ENCODE measurements at places on chromosomes 3 and 15.

DNA sequence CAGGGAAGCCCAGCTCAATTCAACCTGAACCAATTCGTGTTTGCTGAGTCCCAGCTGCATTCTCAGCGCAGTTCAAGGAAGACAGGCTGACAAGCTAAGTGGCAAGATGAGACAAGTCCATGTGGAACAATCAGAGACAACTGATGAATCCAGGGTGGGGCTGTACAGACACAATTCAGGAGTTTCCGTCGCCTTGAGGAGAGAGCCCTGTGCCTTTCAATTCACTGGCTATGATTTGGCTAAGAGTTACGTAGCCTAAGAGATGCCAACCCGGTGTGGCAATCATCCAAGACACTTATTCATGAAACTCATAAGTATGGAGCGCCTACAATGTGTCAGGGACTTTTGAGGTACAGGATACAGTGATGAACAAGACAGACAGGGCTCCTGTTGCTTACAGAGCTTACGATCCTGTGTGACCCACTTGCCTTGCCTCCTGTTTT, 15.5 kb upstream of the ZBED2 start:
- no peak for DNase-seq

DNA sequence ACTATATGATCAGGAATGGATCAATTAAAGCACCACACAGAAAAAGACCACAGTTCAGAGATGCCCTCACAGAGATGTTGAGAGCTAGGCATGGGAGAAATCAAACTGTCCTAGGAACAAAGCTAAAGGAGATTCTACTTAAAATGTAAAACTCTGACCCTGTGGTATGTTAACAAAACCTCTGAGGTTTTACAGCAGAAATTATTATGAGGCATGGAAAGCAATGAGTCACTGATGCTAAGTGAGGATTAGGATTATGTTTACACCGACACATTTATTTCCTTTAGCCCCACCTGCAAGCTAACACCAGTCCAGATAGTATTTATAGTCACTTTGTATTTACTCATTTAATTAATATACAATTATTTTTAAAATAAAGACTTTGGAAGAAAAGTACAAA, 1242.2 kb downstream of the OTOL1 start:
- no peak for DNase-seq

DNA sequence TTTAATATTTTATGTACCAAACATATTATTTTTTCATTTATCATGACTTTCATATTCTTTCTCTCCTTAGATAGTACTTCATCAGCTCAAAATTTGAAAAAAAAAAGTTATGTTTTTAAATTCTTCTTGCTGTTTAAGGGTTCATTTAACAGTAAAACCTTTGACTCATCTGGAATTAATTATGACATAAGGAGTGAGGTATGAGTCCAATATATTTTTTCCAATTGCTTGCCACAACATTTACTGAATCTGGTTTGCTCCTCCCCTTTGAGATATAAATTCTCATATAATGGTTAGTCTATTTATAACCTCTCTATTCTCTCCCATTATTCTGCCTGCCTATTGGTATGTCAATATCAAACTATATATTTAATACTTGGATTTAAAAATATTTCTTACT, 387.8 kb downstream of the TUSC7 start:
- no peak for DNase-seq

DNA sequence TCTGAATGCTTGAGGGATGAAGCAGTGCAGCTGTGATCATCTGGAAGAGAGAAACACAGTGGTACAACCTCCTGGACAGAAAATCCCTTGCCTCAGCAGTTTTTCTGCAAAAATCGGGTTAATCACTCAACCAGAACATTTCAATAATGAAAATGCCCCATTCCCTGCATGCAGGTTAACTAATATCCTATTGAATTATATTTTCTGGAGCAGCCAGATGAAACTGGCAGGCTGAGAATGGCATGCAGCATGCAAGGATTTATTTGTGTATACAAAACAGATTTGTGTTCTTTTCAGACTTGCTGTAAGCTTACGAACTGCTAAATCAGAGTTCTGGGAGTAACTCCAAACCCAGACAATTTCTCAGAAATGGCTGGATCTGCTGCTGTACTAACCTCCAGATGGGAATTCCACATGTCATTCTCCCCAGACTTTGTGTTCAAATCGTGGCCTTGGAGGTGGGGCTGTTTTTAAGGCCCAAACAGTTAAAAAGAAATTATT, 39.1 kb downstream of the SLC9A9 start:
- DNase-seq, result no peak

DNA sequence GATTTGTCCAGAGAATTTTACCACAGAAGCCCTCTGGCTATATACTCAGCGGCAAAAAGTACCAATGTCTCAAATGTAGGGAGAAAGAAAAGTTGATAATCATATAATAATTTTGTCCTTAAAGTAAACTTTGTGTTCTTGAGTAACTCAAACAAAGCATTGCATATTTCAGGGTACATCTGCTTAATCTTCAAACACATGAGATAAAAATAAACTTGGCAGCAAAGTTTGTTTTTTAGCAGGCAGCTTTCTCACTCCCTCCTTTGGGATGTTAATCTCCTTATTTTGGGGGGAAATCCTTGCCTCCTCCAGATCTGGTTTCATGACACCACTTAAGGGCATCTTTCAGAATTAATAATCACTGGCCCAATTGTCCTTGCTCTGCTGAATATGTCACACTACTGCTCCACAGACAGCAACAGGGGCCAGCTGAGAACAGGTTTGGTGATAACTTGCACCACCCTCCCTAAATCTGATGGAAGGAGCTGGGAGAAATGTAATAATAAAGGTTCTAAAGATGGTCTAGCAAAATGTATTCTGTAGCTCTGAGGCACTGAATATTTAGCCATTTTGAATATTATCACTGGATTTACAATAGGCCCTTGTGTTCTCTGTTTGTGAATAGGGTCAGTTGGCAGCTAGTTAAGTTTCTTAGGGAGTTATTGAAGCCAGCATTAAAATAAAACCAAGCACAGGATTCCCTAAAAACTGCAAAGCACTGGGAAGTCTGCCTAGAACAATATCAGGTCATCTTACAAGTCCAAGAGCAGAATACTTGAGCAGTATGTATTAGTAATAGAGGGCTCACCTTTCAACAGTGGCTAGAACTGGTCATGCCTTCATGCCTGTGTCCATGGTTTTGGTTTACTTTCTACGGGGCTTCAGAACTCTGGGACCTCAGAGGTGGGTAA, 79.2 kb downstream of the EFL1 start:
- DNase-seq, result no peak

- DNase-seq, result no peak
These were observed 778.0 kb upstream of the NECTIN3 start for GRCh38 chr3:110293660-110294059.

DNA sequence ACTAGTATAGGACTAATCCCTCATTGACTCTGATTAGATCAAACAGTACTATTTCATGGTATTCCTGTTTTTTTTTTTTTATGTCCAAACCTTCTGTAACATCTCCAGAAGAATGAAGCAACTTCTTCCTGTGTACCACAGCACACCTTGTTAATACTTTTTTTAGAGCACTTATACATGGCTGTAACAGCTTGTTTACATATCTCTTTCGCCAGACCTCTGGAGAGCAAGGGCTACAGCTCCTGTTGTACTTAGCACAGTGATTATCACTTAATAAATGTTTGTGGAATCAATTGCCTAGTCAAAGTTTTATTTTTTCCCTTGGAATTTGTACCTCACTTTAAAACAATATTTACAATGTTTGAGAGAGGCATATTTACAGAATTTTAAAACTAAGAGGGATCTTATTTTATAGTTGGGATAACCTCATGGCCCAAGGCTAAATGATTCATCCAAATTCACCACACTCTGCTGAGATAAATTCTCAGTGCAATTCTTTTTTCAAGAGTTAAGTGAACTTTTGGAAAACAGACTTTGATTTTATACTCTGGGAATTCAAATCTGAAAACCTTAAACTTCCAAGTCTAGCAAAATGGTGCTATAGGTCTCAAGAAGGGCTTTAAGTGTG, 9.2 kb upstream of the GATM start:
- no peak for DNase-seq

DNA sequence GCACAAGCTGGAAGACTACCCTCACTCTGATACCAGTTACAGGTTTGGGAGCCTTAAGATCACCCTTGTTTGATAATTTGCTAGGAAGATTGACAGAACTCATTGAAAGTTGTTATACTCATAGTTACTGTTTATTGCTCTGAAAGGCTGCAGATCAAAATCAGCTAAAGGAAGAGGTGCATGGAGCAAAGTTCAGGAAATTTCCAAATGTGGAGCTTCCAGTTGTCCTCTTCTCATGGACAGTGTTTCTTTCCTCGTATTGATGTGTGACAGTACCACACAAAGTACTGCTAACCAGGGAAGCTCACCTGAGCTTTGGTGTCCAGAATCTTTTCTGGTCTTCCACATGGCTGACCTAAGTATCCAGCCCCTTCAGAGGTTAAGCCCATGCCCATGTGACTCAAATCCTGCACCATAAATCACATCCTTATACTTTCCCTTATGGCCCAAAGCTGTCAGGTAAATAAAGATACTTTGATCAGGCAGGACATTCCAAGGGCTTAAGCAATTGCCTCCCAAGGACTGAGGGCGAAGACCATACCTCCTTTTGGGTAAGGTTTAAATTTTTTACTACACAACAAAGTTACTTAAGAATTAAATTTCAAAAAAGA, 93.1 kb upstream of the ZBED2 start:
- DNase-seq, result no peak

DNA sequence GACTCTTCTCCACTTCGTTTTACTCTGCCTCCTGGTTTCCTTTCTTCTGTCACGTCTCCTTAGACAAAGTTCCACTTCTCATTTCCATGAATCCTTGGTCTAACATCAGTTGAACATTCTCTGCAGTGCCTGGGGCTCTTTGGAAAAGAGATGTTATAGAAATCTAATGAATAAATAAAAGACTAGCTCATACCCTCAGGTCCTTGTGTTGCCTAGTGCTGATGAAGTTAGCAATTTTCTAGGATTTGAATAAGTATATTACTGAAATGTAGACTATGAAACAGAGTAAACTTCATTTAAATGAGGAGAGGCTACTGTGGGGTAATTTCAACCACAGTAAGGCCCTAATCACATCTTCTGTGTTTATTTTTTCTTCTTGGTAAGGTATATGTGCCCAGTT, 146.9 kb upstream of the CADPS start:
- no peak for DNase-seq

DNA sequence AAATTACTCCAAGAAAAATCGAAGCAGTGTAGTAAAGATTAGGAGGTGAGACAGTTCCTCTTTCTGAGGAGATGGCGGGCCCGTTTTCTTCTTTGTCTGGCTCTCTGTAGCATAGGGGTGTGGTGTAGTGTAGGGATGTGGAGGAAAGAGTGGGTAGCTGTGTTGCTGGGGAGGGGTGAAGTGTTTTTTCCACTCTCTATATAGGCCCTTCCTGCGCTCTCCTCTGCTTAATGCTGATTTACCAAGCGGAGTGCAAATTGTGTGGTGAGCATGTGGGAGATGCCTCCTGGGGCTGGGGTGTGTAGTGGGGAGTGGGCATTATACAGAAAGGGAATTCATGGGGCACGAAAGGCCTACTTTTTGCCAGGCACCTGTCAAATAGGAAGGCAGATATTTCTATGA, 94.9 kb downstream of the ST6GAL1 start:
- DNase-seq, result peak; percentile 40

GRCh38 chr15:99630607-99631131, 64.9 kb downstream of the MEF2A start:
- DNase-seq, result no peak

DNA sequence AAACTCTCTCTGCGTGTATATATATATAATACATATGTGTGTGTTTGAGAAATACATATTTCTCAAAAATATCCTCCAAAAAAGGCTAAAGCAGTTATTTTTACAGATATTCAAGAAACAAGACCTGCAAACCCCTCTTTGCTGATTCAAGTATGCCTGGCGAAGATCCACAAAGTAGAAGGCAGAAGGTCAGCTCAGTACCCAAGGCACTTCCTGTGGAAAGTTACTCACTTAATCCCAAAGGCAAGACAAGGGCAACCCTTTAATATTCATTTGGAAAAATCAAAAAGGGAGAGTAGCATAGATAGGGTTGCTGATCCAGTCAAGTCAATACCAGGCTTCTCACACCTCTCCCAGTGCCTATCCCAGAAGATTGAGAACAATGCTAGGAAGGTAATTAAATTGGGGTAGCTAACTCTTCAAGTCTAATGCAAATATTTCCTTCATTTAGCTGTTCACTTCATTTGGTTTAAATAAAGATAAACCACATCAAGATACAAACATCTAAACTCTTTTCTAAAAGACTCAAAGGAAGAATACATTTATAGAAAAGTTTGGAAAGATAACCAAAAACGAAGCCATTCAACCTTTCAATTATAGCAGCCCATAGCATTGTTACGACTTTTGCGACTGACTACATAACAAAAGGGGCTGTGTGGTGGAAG, 7.2 kb downstream of the COX17 start:
- DNase-seq, result no peak

DNA sequence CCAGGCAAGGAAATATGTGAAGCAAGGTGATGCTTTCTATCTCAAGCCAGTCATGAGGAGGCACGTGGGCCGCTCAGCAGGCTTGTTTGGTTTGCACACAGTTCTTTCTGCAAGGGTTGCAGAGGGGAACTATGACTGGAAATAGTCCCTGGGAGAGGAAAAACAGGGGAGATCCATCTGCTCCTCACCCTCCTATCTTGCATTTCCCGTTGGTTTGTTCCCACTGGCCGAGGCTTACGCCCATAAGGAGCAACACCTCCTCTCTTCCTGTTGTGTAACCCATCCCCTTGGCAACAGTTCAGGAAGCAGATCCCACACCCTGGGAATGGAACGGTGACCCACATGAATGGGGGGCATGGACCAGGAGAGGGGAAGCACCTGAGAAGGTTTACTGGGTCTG, 72.1 kb upstream of the MAGI1 start:
- DNase-seq, result no peak

- no peak for DNase-seq
These were observed 101.9 kb upstream of the LMCD1 start for GRCh38 chr3:8399686-8400085.

DNA sequence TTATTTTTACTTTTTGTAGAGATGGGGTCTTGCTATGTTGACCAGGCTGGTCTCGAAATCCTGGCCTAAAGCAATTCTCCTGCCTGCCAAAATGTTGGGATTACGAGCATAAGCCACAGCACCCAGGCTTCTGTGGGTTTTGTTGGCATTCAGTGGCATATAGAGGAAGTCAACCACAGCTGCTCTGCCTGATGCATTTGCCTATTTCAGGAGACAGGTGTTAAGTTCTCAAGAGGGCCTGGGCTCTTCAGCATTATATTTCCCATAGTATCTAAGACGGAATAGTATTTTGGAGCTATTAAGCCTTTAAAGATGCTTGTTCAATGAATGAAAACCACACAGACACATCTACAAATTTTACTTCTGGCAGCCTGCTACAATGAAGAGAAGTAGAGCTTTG, 73.5 kb upstream of the CSPG5 start:
- no peak for DNase-seq

All from stimulated activated CD4-positive, alpha-beta T cell treated with anti-CD3 and anti-CD28 coated beads, Interleukin-15, amount 100 ng/mL, for 1 hour (primary cell).